MCF 10A (cell line): ENCODE measurements at places on chromosomes 1 and 21. TPM values are rescaled to one million over a fixed set of nuclear protein-coding genes. Genes with fewer than 3 reads are reported as not detected.

The CFAP126 gene
- not detected in 2 replicates for total RNA-seq

The TOR3A gene
- 24.9 and 31.3 TPM in 2 replicates for total RNA-seq

The ABCG1 gene
- 25.5 and 28.7 TPM in 2 replicates for total RNA-seq

The WNT3A gene
- 0.10 TPM in 1 of 2 replicates, not detected in the other for total RNA-seq

The SPOCD1 gene
- 0.47 and 0.59 TPM in 2 replicates for total RNA-seq

The CRNN gene
- total RNA-seq = not detected in 2 replicates

The C1orf141 gene
- total RNA-seq = not detected in 2 replicates

The PCSK9 gene
- total RNA-seq = not detected in 2 replicates

The KRTAP23-1 gene
- total RNA-seq = not detected in 2 replicates

The SGIP1 gene
- total RNA-seq = not detected in 2 replicates

The PTPRU gene
- total RNA-seq = 24.1 and 26.8 TPM in 2 replicates

The LCE3E gene
- not detected in 2 replicates for total RNA-seq

The KCNQ4 gene
- not detected in 2 replicates for total RNA-seq
